ENCODE measurements at places on chromosomes 6 and 20.

- no peak for DNase-seq
Measured at GRCh38 chr6:96812077-96812703, 25.1 kb downstream of the GPR63 start.

GRCh38 chr6:12944001-12944400 is 227.4 kb downstream of the PHACTR1 start:
- DNase-seq: no peak

- DNase-seq: no peak
Measured at GRCh38 chr6:69693762-69694161, 103.0 kb downstream of the LMBRD1 start.

DNA sequence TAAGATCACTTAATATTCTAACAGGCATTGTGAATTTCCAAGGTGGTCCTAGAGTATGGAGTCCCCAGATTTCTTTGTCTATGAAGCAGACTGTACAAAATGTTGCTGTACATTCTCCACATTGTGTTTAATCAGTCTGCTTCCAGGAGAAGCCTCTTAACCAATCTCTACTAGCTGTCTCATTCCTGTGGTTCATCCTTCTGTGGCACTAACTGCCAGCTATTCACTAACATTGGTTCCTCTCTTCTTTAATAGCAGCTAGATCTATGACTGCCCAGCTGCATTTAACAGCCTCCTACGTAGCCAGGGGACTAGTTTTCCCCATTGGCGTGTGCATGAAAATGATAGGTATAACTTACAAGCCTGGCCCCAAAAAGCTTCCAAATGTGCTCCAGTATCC is 395.4 kb downstream of the SAMD5 start:
- DNase-seq: no peak

- no peak for DNase-seq
Measured at GRCh38 chr6:100891079-100891478, 9.9 kb upstream of the ASCC3 start.

GRCh38 chr6:14025160-14025559 is 92.4 kb upstream of the CD83 start:
- DNase-seq: no peak

GRCh38 chr6:40874495-40874894 is 164.5 kb downstream of the UNC5CL start:
- no peak for DNase-seq

DNA sequence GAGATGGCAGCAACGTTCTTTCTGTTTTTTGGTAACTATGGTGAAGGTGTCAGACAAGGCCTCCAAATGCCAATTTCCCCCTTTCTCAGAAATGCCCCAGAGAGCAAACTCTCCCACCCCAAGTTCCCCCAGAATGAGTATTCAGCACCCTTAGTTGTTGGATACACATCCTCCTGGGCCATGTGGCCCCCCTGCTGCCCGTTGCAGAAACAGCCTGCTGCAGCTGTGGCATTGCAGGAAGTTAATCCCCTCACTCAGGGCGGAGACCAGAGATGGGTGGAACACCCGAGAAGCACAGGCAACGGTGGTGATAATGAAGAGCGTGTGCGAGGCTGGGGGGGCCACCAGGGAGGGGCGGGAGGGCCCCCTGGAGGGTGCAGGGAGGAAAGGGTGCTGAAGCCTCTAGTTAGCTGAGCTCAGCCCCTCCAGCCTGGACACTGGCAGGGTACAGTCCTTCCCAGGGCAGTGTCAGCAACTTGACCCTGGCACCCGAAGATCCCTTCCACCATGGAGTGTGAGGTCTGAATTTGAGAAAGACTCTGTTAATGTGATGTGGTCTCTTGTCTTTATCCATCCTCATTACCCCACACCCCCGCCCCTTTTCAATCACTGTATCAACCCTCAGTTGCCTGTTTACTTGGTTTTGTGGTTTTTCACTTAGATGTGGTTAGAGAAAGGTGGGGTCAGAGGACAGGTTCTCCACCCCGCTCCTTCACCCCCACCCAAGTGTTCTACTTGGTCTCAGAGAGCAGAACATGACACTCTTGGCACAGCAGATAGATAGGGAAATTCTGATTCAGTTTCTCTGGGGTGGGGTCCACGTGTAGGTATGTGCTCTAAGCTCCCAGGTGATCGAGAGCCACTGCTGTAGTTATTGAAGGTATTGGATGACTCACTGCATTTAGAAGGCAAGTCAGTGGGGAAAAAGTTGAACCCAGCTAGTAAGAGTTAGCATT is 208.8 kb upstream of the SUPT3H start:
- DNase-seq: peak; percentile 24

DNA sequence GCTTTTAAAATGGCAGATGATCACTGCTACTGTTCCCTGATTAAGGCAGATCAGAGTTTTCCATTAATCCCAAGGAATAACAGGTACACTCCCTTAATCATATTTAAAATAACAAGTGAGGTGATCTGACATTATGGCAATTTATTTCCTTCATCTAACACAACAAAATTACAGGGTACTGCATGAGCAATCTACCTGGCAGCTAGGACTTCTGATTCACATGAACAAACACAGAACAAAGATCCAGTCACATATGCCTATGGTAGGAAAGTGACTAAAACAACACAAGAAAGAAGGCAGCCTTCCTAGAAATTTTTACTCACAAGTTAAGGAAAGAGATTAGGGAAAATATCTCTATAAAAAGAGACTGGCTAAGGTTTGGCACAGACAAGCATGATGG is 33.2 kb downstream of the MAP7 start:
- no peak for DNase-seq

- no peak for DNase-seq
Measured at GRCh38 chr6:132614554-132614953, 9.5 kb downstream of the TAAR2 start.

DNA sequence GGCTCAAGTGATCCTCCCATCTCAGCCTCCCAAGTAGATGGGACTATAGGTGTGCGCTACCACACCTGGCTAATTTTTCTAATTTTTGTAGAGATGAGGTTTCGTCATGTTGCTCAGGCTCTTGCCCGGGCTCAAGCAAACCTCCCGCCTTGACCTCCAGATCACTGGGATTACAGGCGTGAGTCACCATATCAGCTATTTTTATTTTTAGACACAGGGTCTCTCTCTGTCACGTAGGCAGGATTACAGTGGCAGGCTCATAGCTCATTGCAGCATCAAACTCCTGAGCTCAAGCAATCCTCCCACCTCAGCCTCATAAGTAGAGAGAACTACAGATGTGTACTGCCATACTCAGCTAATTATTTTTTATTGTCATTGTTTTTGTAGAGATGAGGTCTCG is 41.7 kb downstream of the SLC23A2 start:
- DNase-seq: no peak

GRCh38 chr6:36978421-36979346 is 7.3 kb downstream of the MTCH1 start:
- DNase-seq: no peak

DNA sequence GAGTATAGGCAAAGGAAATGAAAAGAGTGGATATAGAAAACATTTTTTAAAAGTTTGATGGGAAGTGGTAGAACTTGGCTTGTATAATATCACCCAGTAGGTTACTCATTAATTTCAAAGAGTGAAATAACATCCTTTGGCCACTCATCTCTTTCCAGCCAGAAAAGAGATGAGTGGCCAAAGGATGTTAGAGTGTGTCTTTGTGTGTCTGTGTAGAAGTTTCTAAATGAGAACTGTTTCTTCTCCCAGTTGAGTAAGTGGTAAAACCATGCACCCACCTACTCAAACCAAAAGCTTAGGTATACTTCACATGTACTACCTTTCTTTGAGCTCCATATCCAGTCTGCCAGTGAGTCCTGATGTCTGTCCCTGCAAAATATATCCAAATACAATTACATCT is 47.7 kb upstream of the TMEM244 start:
- no peak for DNase-seq

DNA sequence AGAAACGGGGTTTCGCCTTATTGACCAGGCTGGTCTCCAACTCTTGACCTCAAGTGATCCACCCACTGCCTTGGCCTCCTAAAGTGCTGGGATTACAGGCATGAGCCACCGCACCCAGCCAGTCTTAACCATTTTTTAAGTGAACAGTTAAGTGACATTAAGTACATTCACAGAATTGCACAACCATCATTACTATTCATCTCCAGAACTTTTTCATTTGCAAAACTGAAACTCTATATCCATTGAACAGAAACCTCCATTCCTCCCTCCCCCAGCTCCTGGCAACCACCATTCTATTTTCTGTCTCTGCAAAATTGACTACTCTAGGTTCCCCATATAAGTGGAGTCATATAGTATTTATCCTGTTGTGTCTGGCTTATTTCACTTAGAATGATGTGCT is 59.7 kb downstream of the PLCB4 start:
- no peak for DNase-seq

DNA sequence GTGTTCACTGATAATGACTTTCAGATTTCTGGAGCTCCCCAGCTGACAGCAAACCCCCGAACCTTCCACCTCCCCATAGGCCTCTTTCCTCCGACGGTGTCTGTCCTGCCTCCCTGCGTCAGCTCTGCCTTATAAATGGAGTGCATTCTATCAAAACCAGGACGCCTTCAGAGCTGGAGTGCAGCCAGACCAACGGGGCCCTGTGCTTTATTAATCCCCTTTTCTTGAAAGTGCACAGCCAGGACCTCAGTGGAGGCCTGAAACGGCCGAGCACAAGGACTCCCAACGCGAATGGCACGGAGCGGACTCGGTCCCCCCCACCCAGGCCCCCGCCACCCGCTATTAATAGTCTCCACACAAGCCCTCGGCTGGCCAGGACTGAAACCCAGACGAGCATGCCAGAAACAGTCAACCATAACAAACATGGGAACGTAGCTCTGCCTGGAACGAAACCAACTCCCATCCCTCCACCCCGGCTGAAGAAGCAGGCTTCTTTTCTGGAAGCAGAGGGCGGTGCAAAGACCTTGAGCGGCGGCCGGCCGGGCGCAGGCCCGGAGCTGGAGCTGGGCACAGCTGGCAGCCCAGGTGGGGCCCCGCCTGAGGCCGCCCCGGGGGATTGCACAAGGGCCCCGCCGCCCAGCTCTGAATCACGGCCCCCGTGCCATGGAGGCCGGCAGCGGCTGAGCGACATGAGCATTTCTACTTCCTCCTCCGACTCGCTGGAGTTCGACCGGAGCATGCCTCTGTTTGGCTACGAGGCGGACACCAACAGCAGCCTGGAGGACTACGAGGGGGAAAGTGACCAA is 42.3 kb upstream of the NAA20 start:
- DNase-seq: no peak

DNA sequence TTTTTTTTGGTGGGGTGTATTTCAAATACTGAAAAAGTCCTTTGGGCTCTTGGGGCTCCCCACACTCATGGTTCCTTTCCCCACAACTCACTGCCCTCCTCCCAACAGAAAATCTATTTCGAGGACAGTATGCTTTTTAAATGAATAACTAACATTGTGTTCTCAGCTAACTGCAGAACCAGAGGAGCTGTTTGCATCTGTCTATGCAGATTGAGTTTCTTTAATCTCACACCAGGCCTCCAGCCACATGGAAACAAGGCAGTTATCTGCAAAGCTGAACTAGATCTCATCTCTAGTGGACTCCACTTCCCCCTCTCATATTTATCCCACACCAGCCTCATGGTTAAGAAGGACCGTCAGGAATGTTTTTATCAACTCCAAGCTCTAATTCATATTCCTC is 955.1 kb downstream of the KIF16B start:
- no peak for DNase-seq

- DNase-seq: no peak
Measured at GRCh38 chr6:145670311-145670710, 65.0 kb downstream of the EPM2A start.

GRCh38 chr6:156107624-156108101 is 652.0 kb upstream of the NOX3 start:
- DNase-seq: no peak

- peak; percentile 13 for DNase-seq
Measured at GRCh38 chr6:44593539-44593944, 206.0 kb downstream of the CDC5L start.

GRCh38 chr6:113423956-113424355 is 433.2 kb upstream of the MARCKS start:
- no peak for DNase-seq

DNA sequence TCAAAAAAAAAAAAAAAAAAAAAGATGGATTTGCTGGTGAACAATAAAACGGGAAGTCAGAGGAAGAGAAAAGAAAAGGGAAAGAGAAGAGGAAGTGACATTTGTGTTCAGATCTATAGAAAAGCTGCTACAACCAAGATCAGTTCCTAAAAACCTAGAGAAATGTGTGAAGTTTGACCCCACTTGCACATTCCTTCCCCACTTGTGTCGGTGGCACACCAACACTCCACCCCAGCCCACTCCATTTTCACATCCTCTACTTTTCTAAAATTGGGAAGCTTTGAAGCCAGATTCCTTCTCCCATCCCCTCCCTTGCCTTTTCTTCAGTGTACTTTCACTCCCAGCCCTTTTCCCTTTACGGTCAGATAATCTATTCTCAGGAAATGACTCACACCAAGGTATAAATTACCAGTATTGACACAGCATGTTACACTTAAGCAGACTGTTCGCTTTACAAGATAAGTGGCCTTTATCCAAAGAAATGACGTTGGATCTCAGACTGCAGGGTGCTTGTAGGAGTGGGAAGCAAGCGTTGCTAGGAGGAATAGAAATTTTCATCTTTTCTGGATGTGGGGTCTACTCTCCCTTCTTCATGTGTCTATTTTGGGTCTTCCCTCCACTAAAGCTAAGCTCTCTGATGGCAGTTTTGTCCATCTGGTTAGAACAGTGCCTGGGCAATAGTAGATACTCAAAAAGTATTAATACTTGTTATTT is 92.5 kb upstream of the ADGRF1 start:
- DNase-seq: no peak

DNA sequence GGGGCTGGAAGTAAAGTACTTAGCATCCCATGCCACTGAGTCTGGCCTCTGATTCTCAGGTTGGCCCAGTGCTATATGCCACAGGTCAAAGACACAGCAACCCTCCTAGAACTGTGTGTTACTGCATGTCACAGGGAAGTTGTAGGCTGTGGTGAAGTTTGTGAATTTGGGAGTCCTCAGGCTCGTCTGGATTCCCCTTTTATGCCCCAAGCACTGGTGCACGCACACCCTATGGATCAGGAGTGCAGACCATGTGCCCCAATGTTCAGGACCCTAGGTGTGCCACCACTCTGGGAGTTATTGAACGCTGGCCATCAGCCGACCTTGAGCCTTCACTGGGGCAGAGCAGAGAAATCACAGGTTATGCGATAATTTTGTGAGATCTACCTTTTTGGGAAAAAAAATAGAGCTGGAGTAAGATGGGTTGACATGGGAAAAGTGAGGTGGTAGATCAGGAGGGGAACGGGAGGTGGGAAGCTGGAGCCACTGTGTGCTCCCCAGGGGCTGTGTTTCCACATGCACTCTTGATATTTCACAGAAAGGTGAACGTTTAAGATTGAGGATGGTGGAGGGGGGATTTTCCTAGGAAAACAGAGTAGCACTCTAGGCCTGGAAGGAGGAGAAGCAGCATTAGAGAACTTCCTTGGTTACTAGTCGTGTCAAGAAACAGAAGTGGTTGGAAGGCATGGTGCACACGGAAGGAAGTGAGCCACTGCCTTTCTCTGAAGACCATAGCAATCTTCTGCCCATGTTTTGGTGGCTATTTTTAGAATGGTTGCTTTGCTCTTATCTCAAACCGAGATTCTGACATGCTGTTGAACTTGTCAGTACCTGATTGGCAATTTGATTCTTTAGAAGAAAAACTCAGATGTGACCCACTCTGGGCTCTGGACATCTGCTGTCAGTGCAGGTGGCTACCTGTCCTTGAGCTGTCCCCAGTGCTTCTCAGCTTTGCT is 44.1 kb downstream of the DUSP22 start:
- no peak for DNase-seq
